LoVo (cell line): ENCODE measurements at places on chromosomes 2 and 18.

DNA sequence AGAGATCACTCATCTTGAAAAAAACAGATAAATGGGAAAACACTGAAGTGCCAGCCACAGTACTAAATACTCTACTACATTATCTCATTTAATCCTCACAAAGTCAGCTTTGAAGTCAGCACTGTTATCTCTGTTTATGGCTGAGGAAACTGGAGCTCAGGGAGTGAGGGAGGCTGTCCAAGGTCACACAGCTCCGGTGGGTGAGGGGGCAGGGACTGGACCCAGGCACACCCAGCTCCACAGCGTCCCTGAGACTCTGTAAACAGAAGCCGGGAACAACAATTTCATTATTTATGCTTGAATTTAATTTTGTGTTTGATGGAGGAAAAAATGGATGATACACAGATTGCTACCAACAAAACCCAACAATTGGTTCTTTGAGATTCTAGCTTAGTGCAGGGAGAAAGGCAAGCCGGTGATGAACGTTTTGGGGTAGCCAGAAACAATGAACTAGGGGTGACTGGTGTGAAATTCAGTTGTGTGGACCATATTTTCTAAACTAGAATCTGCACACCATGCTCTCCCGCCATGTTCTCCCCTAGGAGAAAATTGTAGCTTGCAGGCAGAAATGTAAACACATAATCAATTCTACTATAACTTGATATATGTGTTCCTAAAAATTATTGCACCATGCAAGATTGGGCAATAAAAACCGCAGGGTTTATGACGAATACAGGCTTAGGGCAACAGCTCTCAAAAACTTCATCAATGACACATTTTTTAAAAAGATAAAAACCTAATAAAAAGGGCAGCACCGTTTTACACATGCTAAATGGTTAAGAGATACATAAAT, at the start of gene GREB1:
Gene GREB1 (plus strand): TSS at position 768 of the 793 bp plus-strand sequence. CDS start 22,570 bp downstream, outside the sequence.
- DNase-seq = no peak

DNA sequence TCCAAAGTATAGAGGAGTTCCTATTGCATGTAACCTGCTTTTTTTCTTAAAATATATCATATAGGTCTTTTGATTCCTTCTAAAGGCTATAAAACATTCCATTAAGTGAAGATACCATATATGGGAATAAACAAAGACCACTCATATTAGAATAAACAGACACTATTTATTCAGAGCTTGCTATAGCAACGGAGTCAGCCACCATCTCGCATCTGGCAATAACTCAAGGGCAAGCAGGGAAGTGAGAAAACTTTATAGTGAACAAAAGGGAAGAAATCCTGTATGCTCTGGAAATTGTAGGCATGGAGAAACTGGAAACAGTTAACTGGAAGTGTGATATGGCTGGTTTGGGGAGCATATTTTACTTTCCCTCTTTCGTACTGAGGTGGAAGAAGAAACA, 301.9 kb downstream of the PTH2R start:
- DNase-seq = no peak

- peak; percentile 78 for DNase-seq
Observed at GRCh38 chr2:190088917-190089316, 26.4 kb upstream of the MSTN start.

- DNase-seq = no peak
Observed at GRCh38 chr2:228599297-228599696, 417.8 kb upstream of the SPHKAP start.

DNA sequence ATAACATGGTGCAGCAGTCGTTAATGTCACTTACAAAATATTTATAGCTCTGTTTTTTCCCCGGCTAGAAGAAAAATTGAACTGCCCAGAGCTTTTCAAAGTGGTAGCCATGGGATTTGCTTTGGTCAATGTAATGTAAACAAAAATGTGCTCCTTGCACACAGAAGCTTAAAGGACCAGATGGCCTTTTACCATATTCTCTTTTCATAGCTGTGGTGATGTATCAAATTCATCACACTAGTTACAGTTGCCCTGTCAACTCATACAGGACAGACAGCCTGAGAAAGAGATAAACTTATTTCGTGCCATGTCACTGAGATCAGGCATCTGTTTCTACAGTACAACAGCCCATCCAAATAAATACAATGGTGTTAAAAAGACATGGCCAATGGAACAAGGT, 368.1 kb upstream of the CDH19 start:
- DNase-seq = no peak

GRCh38 chr2:169254774-169255173, 107.6 kb downstream of the LRP2 start:
- DNase-seq = no peak

GRCh38 chr2:182634386-182634785, 81.7 kb upstream of the DNAJC10 start:
- no peak for DNase-seq

DNA sequence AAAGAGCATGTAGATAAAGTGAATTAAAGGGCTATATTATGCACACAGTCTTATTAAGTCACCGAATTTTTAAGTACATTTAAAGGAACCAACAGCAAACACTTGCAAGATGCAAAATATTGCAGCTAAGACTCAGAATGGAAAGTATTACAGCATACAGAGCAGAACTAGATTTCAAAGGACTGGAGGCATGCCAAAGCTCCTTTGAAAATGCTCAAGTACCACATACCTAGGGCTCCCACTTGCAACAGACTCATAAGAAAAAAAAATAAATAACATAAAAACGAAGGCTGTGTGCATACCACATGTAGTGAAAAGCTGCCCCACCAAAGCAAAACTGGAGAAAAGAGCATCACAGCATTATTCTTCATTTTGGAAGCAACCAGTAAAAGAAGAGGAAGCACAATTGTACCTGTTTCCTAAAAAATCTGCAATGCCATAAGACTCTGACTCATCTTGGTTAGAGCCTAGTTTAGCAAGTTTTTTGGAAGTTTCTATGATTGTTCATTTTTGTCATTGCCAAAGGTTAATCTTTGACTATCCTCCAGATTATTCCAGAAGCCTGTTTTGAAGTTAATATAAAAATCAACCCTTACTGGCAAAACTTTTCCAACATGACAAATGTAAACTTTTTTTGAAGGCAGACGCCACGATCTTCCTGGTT, 306.0 kb upstream of the COL3A1 start:
- no peak for DNase-seq

- no peak for DNase-seq
Observed at GRCh38 chr2:58708565-58708964, 467.4 kb upstream of the FANCL start.

DNA sequence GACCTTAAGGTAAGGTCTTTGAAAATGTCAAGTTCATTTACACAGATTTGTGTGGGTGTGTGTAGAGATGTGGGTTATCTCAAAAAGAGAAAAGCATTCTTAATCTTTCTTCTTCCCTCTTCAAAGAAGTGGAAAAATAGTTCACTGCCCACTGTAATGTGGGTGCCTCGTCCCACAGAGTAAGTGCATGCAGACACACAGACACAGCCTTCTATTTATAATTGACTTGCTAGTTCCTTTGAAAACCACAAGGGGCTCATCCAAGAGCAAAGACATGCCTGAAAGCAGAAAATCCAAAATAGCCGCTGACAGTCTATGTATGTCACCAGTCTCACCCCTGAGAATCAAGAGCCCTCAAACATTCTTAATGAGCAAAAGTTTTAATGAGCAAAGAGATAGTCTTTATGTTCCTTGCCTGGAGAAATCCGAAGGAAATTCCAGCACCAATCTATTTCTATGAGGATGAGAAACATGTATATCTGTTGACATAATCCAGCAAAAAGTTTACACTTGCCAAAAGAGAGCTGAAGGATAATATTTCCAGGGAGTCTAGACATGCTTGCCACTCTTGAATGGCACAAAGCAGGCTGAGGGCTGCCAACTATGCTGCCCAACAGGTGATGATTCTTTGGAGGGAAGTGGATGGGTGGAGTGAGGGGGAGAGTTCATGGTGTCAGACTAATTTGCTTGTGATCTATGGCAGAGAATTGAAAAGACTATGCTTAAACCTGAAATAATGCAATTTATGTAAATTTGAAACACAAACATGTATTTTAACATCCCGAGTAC, 93.9 kb downstream of the ACVR1 start:
- DNase-seq = no peak

GRCh38 chr2:21372654-21373053, 248.9 kb downstream of the TDRD15 start:
- DNase-seq = peak; percentile 5

GRCh38 chr2:161206471-161207032, 46.3 kb downstream of the TANK start:
- no peak for DNase-seq

GRCh38 chr2:69013142-69013839, at the start of gene ANTXR1:
Gene ANTXR1 (plus strand): TSS chr2:69013179. CDS start chr2:69013500, 321 bp downstream.
- no peak for DNase-seq
